ENCODE measurements at places on chromosomes 3 and 15.

DNA sequence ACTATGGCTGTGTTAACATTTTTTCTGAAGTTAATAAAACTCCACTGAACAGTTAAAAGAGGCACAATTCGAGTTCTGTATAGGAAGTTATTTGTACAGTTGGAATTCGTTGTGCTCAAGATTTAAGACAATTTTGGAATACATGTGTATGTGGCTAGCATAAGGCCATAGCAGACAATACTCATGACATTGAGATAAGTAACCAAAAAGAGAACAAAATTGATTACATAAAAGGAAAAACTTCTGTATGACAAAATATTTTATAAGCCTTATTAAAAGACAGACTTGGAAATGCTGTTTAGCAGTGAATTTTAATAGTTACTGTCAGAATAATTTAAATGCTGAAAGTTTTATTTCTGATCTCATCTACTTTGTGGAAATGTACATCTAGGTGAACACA lies 17.7 kb upstream of the EDEM1 start:
- no peaks in the 10 kb centered on the region for H3K27me3 ChIP-seq
- no peaks in the 10 kb centered on the region for H3K4me1 ChIP-seq
- peaks cover 6% of the 10 kb centered on the region for H3K36me3 ChIP-seq
- DNase-seq = no peak
- H3K4me3 ChIP-seq = no peak overlapping the region
- H3K27ac ChIP-seq = no peak overlapping the region

- no peaks in the 10 kb centered on the region for H3K27me3 ChIP-seq
- no peaks in the 10 kb centered on the region for H3K4me1 ChIP-seq
- H3K36me3 ChIP-seq = no peaks in the 10 kb centered on the region
- no peak overlapping the region for H3K27ac ChIP-seq
- no peak for DNase-seq
These were observed 8.0 kb downstream of the IP6K2 start for GRCh38 chr3:48709051-48709461.

DNA sequence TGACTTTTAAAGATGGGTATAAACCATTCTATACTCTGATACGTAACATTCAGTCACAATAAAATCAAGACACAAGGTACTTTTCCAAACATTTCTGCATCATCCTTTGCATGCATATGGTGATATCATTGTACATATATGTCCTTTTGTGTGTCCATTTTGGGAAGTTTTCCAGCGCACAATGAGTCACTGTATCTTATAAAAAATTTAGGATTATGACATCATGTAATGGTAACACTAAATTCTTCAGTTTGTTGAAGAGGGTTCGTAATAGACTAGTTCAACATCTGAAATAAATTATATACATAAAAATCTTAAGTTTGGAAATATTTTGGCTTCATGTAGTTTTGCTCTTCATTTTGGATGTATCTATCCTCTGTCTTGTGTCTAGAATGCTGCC lies 480.9 kb downstream of the ROBO1 start:
- H3K27me3 ChIP-seq = no peaks in the 10 kb centered on the region
- no peaks in the 10 kb centered on the region for H3K4me1 ChIP-seq
- no peaks in the 10 kb centered on the region for H3K36me3 ChIP-seq

DNA sequence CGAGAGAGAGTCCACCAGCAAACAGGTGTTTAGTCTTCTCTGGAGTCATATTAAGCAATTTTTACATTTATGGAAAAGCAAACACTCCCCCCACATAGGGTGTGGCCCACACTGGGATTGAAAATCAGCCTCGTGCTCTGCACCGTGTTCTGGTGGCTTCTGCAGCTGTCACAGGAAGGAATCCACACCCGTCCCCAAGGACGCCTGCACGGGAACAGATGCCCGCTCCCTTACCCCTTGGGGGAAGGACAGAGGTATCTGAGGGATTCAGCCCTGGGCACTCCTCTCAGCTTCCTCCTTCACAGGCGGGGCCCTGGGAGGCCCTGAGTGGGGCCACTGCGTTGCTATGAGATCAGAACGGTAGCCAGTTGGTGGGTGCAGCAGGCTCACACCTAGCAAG lies 27.8 kb downstream of the LIPC start:
- no peaks in the 10 kb centered on the region for H3K27me3 ChIP-seq
- peak overlapping the region; percentile 21 for H3K27ac ChIP-seq
- no peak for DNase-seq
- H3K4me3 ChIP-seq = no peak overlapping the region

DNA sequence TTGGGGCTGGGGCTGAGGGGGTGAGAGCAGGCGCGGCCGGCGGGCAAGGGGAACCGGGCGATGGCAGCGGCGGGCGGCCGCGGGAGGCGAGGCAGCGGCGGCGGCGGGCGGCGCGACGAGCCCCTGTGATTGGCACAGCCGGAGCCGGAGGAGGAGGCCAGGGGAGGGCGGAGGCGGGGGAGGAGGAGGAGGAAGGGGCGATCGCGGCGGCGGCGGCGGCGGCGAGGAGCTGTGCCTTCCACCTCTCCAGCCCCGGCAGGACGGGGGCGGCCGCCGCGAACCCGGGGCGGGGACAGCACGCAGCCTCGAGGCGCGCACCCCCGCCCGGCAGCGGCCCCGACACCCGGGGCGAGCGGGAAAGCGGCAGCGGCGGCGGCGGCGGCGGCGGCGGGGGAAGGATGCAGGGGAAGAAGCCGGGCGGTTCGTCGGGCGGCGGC lies at the start of gene SLCO3A1:
Gene SLCO3A1, plus strand, starts transcription at position 198 of the 437 bp plus-strand sequence.
- H3K4me3 ChIP-seq = peak within 1 kb of the TSS; percentile 63
- DNase-seq = peak; percentile 76
- no peaks in the 10 kb centered on the region for H3K4me1 ChIP-seq
- H3K27me3 ChIP-seq = peaks cover 4% of the 10 kb centered on the region
- no peaks in the 10 kb centered on the region for H3K36me3 ChIP-seq

DNA sequence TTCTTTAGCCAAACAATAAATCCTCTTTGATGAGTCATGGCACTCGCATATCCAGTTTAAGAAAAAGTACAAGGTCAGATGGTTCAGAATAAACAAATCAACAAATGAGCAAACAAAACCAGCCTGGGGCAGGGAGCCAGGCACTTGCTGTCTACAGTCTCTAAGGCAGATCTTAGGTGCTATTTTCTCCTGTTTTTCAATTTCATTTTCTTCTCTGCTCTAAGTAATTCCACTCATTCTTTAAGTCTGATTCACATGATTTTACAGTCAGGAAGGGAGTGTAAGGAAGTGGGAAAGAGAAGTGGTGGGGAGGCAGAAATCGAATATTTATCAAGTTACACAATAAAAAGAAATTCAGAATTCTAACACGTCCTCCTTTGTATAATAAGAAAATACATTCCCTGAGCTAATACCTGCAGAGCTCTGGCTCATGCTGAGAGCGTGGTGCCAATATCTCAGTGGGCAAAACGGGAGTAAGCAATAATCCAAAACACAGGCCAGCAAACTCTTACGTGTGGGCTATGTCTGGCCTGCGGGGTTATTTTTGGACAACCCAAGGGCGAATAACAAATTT lies 298.6 kb downstream of the ADAMTS17 start:
- no peak overlapping the region for H3K4me3 ChIP-seq
- no peak for DNase-seq
- no peaks in the 10 kb centered on the region for H3K27me3 ChIP-seq
- no peak overlapping the region for H3K27ac ChIP-seq

DNA sequence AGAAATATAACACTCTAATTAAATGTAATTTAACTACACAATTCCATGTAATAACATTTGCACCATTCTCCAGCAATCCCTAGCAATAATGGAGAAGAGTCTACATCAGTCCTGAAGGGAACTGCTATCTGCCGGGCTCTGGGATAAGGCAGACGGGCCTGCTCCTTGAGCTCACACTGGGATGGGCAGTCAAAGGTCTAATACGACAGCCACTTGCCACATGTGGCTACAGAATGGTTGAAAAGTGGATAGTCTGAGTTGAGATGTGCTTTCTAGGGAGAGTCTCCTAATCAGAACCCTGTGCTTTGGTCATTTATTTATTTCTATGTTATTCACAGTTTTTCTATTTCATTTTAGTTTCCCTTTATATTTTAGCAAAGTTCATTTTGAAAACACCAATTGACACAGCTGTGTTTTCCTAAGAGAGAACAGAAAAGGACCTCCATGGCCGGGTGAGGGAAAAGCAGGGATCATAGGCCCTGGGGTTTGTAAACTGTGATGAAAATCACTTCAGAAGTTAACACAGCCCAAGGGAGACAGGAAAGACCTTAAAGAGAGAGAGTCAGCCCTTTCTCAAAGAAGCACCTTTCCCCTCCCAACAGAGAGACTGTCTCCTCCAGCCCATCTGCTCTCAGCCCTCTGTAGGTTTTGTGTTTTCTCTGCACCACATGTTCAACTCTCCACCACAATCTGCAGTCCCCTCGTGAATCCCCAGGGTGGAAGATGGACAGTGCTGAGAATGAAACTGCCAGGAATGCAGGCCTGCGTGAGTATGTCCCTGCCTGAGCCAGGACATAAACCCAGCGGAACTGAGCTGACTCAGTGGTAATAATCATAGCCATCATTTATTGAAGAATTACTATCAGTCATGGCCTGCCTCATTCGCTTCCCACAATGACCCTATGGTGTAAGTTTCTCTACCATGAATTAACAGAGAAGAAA lies 11.6 kb downstream of the FSIP1 start:
- H3K4me1 ChIP-seq = no peaks in the 10 kb centered on the region
- no peak for DNase-seq
- no peaks in the 10 kb centered on the region for H3K27me3 ChIP-seq
- H3K4me3 ChIP-seq = no peak overlapping the region
- no peaks in the 10 kb centered on the region for H3K36me3 ChIP-seq

DNA sequence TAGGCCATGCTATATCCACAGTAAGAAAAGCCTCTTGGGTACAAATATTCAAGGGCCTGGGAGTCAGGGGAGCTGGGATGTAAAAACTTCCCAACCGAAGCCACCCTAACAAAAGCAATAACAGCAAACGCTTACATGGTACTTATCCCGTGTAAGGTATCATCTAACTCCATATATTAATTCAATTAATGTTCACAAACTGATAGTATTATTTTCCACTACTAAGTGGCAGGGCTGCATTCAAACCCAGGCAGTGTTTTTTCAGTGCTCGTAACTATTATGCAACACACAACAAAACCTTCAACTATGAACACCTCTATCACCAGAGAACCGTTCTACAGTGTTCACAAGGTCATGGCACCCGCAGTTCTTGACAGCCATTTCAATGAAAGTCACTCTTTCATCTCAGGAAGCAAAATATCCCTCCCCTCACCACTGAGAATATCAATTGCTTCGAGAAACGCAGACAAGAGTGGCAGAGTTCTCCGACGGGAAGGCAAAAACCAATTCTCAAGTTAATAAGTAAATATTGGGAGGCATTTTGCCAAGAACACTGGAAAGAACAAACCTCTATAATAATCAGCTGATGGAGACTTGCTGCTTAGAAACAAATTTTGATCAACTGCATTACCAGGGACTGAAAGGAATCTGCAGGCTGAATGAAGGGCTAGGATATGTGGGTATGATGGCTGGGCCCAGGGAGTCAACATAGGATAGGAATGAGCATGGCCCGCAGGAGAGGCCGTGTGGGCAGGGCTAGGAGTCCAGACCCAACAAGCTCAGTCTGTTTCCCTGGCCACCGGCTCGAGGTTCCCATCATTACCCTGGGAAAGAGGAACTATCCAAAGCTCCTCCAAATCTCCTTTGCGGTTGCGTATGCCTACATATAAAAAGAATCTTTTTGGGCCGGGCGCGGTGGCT lies 72.3 kb downstream of the XXYLT1 start:
- DNase-seq = no peak
- H3K27ac ChIP-seq = no peak overlapping the region
- no peaks in the 10 kb centered on the region for H3K27me3 ChIP-seq
- H3K36me3 ChIP-seq = no peaks in the 10 kb centered on the region
- no peaks in the 10 kb centered on the region for H3K4me1 ChIP-seq
- no peak overlapping the region for H3K4me3 ChIP-seq

GRCh38 chr15:95304151-95304946 lies 1026.2 kb upstream of the NR2F2 start:
- H3K27me3 ChIP-seq = no peaks in the 10 kb centered on the region
- H3K4me3 ChIP-seq = no peak overlapping the region

- H3K27me3 ChIP-seq = no peaks in the 10 kb centered on the region
- no peaks in the 10 kb centered on the region for H3K36me3 ChIP-seq
- H3K4me3 ChIP-seq = no peak overlapping the region
- no peaks in the 10 kb centered on the region for H3K4me1 ChIP-seq
- DNase-seq = no peak
- H3K27ac ChIP-seq = no peak overlapping the region
These were observed 12.8 kb downstream of the GPR176 start for GRCh38 chr15:39907216-39907615.
